ENCODE measurements at places on chromosomes 5 and 9. TPM values are rescaled to one million over a fixed set of nuclear protein-coding genes. Genes with fewer than 3 reads are reported as not detected.

Gene FBXL17
- total RNA-seq = 17.9 TPM

Gene IFNB1
- total RNA-seq = not detected

Gene OLFML2A
- total RNA-seq = not detected

Gene PTBP3
- 100.0 TPM for total RNA-seq

Gene PROB1
- total RNA-seq = 0.41 TPM

DNA sequence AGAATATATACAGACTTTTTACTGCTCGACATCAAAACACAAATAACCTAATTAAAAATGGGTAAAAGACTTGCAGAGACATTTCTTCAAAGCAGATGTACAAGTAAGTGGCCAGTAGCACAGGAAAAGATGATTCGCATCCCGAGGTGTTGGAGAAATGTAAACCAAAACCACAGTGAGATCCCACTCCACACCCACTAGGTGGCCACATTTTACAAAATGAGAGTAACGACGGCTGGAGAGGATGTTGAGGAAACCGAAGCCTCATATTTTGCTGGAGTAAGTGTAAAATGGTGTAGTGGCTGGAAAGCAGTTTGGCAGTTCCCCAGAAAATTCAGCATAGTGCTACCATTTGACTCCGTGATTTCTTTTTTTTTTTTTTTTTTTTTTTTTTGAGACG, 21.3 kb upstream of the GBGT1 start:
- H3K36me3 ChIP-seq = no peaks in the 10 kb centered on the region
- no peak for DNase-seq
- H3K27me3 ChIP-seq = peaks cover 8% of the 10 kb centered on the region
- no peak overlapping the region for H3K27ac ChIP-seq
- H3K4me1 ChIP-seq = peaks cover 12% of the 10 kb centered on the region
- H3K4me3 ChIP-seq = no peak overlapping the region

DNA sequence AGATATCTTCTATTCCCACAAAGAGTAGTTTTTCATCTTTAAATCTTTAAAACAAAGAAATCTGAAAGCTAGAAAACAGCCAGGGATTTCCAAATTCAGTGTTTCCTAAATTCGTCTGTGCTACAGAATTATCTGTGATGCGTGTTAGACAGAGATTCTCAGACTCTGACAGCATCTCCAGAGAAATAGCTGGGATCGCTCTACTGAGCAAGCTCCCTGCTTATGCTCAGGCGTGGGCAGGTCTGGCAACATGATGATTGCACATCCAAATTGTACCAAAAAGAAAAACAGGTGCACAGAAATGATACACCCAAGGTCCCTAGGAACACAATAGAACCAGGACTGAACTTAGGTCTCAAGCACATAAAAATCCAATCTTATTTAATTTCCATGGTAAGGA, 22.8 kb upstream of the CRHBP start:
- no peaks in the 10 kb centered on the region for H3K4me1 ChIP-seq
- no peaks in the 10 kb centered on the region for H3K27me3 ChIP-seq
- H3K27ac ChIP-seq = no peak overlapping the region
- H3K36me3 ChIP-seq = no peaks in the 10 kb centered on the region

DNA sequence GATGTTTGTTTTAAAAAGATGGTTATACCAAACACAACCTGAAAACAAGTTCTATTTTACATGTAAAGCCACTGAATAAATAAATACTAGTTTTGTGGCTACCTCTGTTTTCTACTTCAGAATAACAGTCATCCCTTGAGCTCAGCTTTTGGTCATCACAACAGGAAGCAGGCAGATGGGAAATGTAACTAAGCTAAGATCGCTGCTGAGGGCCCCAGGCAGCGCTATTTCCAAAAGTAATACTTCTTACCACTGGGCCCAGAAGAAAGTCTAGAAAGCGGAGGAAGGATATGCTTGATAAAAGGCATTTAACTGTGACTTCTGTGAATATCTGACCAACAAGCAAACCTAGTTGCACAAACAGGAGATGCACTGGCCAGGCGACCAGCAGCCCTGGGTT, 61.4 kb downstream of the SERINC5 start:
- H3K27ac ChIP-seq = peak overlapping the region; percentile 74
- H3K27me3 ChIP-seq = no peaks in the 10 kb centered on the region
- peaks cover 93% of the 10 kb centered on the region for H3K4me1 ChIP-seq

DNA sequence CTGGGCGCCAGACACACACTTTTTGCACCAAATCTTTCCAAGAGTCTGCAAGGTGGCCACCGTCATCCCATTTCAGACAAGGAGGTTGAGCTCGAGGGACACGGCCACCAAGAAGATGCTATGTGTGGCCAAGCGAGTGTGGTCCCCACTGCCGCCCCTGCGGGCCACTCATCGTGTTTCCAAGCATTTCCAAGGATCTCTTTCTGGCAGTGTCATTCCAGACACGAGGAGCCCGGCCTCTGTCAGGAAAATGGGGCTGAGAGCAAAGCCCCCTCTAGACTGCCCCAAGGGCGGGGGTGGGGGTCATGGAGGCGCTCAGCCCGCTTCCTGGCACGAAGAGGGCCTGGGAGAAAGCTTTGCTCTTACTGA, 10.6 kb downstream of the VAV2 start:
- no peaks in the 10 kb centered on the region for H3K4me1 ChIP-seq
- H3K36me3 ChIP-seq = no peaks in the 10 kb centered on the region
- no peaks in the 10 kb centered on the region for H3K27me3 ChIP-seq
- no peak for DNase-seq

DNA sequence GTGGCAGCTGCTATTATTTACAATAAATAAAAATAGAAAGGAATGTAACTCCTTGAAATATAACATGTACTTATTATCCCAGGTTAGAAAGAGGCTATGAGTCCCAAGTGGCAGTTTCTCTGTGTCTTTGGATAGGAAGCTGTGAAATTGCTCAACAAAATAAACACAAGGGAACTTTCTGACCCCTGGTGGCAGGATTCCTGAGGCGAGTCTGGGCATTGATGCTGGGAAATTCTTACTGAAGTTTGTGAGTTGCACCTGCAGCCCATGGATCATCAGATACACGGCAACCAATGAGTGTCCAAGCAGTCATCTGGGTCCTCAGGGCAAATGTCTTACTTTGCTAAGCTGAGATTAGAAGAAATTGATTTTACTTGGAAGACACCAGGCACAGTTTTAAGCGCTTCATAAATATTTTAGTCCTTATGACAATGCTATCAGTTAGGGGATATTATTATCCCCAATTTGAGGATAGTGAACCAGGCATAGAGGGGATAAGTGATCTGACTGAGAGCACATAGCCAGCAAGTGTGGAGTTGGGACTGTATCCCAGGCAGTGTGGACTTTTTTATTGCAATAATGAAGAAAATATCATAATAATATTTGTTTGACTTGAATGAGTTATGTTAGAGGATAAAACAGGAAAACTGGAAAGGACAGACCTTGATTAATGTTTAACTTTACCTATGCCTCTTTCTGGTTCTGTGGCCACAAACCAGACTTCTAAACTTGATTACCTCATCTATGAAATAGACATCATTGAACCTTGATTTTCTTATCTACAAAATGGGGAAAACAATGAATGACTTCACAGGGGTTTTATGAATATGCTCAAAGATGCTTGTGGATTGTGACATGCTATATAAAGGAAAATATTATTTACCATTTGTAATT, 265.5 kb upstream of the ADAMTSL1 start:
- H3K4me1 ChIP-seq = no peaks in the 10 kb centered on the region
- no peaks in the 10 kb centered on the region for H3K27me3 ChIP-seq
- no peaks in the 10 kb centered on the region for H3K36me3 ChIP-seq
- DNase-seq = no peak
- no peak overlapping the region for H3K4me3 ChIP-seq
- no peak overlapping the region for H3K27ac ChIP-seq

GRCh38 chr9:133725886-133726285, 12.3 kb downstream of the SARDH start:
- DNase-seq = no peak
- H3K4me3 ChIP-seq = no peak overlapping the region
- H3K4me1 ChIP-seq = peaks cover 10% of the 10 kb centered on the region

DNA sequence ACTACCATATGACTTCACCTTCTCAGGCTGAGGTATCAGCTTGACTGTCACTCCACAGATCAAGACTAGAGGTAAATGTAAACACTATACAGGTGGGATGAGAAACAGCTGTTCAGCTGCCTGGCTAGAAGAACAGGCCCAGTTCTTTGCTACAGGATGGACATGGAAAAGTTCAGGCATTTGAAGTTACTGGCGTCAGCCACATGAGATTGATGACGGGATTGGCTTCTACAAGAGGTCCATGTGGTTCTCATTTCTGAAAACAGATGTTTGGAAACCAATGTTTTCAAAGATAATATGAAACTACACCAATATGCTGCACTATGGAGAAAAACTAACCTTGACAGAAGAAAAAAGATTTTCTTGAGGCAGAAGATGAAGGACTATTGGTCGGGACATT, 324.1 kb downstream of the CDH10 start:
- no peaks in the 10 kb centered on the region for H3K4me1 ChIP-seq
- no peak overlapping the region for H3K27ac ChIP-seq
- no peaks in the 10 kb centered on the region for H3K36me3 ChIP-seq
- H3K27me3 ChIP-seq = no peaks in the 10 kb centered on the region
- H3K4me3 ChIP-seq = no peak overlapping the region
- DNase-seq = no peak

- H3K36me3 ChIP-seq = no peaks in the 10 kb centered on the region
- H3K4me3 ChIP-seq = peak overlapping the region; percentile 41
- no peak overlapping the region for H3K27ac ChIP-seq
- H3K27me3 ChIP-seq = peaks cover 18% of the 10 kb centered on the region
- no peak for DNase-seq
Measured at GRCh38 chr9:122370303-122370702, 521 bp upstream of the PTGS1 start.

- no peak for DNase-seq
- peaks cover 4% of the 10 kb centered on the region for H3K4me1 ChIP-seq
- no peak overlapping the region for H3K4me3 ChIP-seq
Measured at GRCh38 chr5:143372187-143372829, 31.2 kb downstream of the NR3C1 start.

GRCh38 chr9:85425153-85425611, 316.6 kb downstream of the AGTPBP1 start:
- no peaks in the 10 kb centered on the region for H3K4me1 ChIP-seq
- no peak overlapping the region for H3K27ac ChIP-seq
- H3K4me3 ChIP-seq = no peak overlapping the region
- DNase-seq = no peak
- peaks cover 9% of the 10 kb centered on the region for H3K27me3 ChIP-seq
- H3K36me3 ChIP-seq = no peaks in the 10 kb centered on the region

- no peak overlapping the region for H3K4me3 ChIP-seq
- H3K4me1 ChIP-seq = no peaks in the 10 kb centered on the region
- no peaks in the 10 kb centered on the region for H3K36me3 ChIP-seq
Measured at GRCh38 chr9:68443624-68444023, 87.2 kb downstream of the PGM5 start.

- no peak for DNase-seq
- no peak overlapping the region for H3K4me3 ChIP-seq
- peaks cover 5% of the 10 kb centered on the region for H3K27me3 ChIP-seq
Measured at GRCh38 chr9:76302947-76303550, 91.2 kb downstream of the RFK start.

All from CD4-positive, alpha-beta T cell (primary cell).